Neural crest cell (in vitro differentiated cells): ENCODE measurements at places on chromosomes 4 and X.

DNA sequence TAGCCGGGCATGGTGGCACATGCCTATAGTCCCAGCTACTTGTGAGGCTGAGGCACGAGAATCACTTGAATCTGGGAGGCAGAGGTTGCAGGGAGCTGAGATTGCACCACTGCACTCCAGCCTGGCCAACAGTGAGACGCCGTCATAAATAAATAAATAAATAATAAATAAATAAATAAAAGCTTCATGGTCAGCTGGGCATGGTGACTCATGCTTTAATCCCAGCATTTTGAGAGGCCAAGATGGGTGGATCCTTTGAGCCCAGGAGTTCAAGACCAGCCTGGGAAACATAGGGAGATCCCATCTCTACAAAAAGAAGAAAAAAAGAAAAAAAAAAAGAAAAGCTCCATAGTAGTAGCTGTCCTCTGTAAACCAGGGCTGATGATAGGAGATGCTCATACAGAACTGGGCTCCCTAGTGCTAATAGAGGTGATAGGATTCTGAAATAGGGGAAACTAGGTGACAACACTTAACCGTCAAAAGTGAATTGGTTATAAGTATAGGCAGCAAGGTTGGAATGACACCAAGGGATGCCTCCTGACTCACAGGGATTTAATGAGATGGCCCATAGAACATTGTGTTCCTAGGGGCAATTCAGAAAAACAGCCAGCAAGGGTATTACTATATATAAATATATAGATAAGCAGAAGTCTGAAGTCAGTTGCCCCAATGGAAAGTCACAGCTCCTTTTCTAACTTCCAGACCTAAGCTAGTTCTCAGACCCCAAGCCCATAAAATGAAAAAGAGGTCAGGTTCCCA lies 41.8 kb upstream of the ARHGEF6 start:
- DNase-seq: no peak

GRCh38 chrX:283115-283845 lies 2.1 kb downstream of the PLCXD1 start:
- peak; percentile 80 for DNase-seq

DNA sequence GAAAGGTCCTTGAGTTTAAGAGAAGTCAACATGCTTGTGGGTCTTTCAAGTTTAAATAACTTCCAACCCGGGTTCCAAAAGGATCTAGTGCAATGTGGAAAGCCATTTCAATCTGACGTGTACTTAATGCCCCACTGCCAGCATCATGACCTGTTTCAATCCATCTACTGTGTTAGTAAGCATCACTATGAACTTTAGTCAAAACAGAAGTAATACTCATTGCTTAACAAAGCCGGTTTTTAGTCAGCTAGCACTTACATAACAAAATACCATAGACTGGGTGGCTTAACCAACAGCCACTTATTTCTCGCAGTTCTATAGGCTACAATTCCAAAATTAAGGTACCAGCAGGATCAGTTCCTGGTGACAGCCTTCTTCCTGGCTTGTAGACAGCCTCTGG lies 677.5 kb downstream of the DMD start:
- DNase-seq: no peak

DNA sequence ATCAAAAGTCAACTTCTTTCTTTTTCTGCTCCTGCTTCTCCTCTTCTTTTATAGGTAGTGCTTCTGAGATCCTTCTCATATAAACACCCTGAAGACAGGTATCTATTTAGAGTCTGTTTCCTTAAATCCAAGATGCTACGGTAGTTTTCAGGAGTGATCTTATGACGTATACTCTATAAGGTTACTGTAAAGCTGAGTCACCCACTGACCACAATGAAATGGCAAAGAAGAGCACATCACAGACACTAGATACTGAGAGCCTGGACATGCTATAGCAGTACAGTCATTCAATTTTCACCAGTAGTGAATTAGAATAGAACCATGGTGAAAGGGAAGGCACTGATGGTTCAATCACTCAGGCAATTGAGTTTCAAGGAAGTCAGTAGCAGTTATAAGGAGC lies 412.5 kb downstream of the ADAM29 start:
- DNase-seq: no peak

DNA sequence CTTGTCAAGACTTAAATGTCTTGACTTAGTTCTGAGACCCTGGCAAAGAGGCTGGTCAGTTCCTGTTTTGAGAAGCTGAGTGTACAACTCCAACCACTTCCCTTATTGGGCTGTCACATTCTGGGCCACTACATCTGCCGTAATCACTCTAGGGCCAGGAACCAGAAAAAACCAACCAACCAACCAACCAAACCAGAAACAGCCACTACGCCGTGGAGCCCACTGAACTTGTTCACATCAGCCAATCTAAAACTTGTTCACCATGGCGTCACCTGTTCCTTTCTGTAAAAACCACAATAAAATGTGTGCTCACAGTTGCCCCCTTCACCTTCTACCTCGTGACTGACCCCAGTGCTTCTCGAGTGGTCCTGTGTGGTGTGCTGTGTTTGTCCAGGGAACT lies 107.3 kb downstream of the JADE1 start:
- DNase-seq: no peak

- no peak for DNase-seq
These were observed 7.6 kb downstream of the RELL1 start for GRCh38 chr4:37678624-37679023.
